ENCODE measurements at places on chromosomes 3 and 15.

- no peak for DNase-seq
Measured at GRCh38 chr3:24722087-24722486, 227.4 kb upstream of the THRB start.

DNA sequence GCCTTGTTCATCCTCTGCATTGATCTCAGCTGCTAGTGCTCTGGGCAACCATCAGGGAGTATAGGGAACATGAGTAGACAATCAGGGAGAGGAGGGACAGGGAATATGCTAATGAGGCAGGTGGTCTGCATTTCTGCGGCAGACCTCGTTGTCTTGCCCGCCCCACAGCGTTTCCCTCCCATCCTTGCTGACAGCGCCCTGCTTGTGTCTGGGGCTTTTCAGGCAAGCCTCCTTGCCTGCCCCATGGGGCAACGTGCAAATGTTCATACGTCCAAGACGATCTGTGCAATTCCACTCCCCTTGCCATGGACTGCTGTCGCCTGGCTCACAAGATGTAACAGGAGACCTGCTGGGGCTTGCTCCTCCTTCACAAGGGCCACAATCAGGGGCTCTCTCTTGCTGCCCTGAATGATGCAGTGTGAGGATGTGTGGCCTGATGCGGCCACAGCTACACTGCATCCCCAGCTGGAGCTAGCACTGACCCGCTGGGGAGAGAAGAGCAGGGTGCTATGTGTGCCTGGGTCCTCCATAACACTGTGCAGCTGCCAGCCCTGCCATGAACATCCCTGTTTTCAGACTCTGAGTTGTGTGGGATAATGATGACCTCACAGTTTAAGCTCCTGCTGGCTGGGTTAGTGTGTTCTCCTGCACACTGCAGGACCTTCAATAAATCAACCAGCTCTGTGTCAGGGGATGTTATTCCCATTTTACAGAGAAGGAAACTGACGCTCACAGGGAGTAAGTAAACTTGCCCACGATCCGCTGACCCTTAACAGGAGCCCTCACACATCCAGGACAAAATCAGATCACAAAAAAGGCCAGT is 211.3 kb downstream of the KLF13 start:
- DNase-seq = no peak

- DNase-seq = no peak
Measured at GRCh38 chr3:14177580-14178246, 688 bp downstream of the XPC start.

- DNase-seq = no peak
Measured at GRCh38 chr3:74353039-74353438, 261.4 kb downstream of the CNTN3 start.

GRCh38 chr3:109618766-109619378 is 281.5 kb upstream of the DPPA4 start:
- no peak for DNase-seq

DNA sequence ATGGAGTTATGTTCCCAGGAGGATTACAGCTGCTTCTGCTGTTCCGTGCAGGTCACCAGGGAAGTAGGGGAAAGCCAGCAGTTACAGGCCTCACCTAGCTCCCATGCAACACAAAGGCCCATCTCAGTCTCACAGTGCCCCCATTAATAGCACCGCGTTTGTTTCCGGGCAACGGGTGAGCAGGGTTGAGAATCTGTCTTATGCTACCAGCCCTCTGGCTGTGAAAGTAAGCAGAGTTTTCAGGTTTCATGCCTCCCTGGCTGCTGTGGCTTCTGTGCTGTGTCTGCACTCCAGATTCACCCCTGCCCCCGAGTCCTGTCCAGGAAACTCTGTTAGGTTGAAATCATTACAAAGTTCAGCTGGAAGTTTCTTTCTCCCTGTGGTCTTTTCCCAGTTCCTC is 254.4 kb upstream of the GPR149 start:
- no peak for DNase-seq

GRCh38 chr3:160373655-160374054 is 25.4 kb downstream of the IFT80 start:
- DNase-seq = no peak

GRCh38 chr3:33360136-33360825 is 79.9 kb downstream of the UBP1 start:
- DNase-seq = no peak

GRCh38 chr3:156059950-156060501 is 60.4 kb upstream of the KCNAB1 start:
- DNase-seq = no peak

GRCh38 chr3:124516333-124516732 is 213.9 kb upstream of the UMPS start:
- DNase-seq = no peak

- no peak for DNase-seq
Measured at GRCh38 chr15:59059076-59059597, 45.8 kb upstream of the CCNB2 start.

- DNase-seq = no peak
Measured at GRCh38 chr15:70817266-70817665, 36.7 kb downstream of the LARP6 start.

DNA sequence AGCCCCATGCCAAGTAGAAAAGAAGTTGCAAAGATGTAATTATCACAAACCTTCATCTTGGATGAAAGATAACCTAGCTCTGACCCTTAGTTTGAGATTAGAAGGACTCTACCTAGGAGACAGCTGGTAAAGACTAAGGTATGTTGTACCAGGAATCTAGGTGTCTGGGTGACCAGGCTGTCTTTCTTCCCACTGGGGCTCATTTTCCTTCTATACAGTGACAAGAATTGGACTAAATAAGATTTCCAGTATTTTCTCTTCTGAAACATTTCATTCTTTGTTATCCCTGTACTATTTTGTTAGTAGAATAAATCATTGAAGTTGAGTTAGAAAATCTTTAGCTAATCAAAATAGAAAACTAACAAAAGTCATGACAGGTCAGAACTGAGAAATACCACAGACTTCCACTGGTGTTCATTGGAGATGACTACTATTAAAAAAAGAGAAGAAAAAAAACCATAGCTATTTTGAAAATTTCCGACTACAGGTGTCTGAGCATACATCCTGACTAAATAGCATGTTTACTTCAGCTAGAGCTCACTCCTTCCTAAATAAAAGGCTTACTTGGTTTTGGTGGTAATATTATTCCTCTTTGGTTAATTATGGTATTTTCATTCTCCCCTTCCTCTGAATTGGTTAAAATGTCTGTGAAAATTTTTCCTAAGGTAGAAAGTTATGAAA is 10.1 kb downstream of the TGFBR2 start:
- no peak for DNase-seq

DNA sequence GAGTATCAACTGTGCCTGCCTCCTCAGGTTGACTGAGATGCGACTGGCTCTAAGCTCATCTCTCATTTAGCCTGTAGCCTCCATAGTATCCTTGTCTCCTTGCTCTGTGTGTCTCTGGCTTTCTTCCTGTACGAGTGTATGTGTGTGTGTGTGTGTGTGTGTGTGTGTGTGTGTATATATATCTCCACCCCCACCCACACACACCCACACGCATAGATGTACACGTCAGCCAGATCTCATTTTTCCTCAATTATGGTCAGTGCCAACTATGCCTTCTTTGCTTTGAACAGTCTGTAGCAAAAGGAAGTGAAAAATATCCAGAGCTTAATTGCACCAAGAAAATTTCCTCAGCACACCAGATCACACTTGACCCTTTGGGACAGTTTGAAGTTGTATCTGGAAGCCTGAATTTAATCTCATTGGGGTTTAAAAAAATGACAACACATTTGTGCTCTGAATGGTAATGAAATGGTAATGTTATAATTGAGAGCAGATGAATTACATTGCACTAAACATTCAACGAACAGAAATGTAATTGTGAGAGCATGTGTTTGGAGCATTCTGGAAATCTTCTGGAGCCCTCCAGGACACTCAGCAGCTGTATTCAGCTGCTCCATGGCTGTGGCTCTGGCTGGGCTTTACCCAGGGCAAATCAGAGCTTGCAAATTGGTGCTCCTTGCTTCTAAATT is 63.6 kb downstream of the RYR3 start:
- DNase-seq = no peak

DNA sequence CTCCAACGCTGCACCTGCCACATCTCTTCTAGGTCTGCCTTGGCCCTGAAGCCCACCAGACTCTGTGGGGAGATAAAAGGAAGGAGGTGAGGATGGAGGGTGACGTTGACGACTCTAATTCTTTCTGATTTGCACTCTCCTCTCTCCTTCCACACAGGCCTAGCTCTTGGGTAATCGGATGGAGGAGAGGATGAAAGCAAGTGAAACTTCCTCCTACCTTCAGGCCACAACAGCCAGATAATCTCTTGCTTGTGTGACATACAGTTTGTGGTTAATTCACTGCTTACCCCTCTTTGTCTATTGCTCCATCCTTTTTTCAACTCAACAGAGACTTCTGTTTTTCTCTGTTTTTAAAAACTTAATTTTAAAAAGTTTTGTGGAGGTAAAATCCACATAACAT is 208.1 kb downstream of the SV2B start:
- no peak for DNase-seq

DNA sequence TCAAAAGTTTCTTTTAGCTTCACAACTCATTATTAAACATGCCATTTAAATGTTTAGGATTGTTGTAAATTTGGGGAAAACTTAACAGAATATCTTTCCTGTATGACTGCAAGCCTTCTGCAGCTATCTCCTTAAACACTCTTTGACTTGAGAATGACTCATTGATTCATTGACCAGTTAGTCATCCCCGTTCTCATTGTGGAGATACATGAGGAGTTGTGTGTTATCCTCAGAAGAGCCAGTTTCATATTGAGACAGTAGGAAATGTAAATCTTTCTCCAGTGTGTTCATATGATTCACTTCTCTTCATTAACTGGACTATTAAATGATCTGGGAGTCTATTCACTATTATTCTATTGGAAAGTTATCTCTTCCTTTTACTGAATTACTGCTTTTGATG is 83.0 kb downstream of the CRYGS start:
- DNase-seq = no peak

- DNase-seq = no peak
Measured at GRCh38 chr3:22969276-22969675, 233.9 kb upstream of the UBE2E2 start.

DNA sequence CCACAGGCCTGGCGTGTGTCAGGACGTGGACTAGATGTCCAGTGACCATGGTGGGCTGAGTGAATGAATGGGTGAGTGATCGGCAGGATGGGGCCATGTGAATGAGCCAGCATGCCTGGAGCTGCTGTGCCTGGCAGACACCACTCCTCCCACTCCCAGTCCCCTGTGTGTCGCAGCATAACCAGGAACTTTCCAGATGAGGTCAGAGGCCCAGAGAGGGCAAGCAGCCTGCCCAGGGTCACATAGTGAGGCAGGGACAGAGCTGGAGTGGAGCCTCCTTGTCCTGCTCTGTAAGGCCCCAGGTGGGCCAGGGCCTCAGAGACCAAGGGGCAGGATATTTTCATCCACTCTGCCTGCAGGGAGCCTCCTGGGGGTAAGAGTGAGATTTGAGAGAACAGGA is 6.4 kb downstream of the IQSEC1 start:
- DNase-seq = no peak

- peak; percentile 96 for DNase-seq
Measured at GRCh38 chr3:85780806-85781205, 822.0 kb downstream of the CADM2 start.

DNA sequence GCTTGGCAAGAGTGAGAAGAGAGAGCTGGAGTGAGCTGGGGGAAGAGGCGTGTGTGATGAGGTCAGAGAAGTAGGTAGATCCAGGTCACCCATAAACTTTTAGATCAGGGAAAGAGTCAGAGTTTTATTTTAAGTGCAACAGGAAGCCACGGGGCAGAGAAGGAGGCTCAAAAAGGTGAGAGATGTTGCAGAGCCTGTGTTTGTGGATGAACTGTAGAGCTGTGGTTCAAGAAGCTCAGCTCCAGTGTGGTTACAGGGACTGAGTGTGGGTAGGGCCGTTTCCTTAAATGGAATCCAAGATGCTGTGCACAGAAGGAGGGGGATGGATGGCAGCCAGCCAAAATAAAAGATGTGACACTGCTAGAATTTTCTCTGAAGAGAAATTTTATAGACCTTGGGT is 337.2 kb downstream of the SATB1 start:
- no peak for DNase-seq

DNA sequence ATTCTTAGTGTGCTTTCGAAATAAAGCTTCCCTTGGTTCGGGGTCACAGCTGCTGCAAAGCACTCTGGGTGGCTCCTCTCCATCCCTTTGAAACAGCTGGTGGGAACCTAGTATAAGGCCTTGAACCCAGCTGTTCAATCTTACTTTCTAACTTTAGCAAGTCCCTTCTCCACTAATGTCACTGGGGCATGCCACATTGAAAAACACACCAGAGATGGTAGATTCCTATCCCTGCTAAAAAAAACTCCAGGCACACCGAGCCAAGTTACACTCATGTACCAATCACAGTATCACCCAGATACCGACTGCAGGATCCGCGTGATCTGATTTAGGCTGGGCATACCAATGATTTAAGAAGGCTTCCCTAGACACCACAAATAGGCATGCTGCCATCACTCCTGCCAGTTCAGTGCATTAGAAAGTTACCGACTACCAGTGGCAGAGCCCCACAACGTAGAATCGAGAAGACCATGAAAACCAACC is 65.0 kb downstream of the WWTR1 start:
- DNase-seq = no peak

DNA sequence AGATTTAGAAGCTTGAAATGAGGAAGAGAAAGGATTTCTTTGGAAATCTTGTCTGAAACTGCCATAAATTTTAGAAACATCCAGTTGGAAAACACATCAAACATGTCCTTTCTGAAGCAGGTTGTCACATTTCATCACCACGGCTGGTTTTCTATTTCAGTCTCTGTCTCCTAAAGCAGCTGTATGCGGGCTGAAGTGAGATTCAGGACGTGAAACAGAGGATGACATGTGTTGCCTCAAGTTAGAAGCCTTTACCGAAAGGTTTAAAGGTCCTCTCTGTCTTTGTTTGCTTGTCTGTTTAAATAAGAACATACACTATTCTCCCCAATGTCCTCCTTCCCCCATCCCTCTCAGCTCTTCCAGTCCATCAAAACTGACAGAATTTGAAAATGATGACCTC is 141.9 kb downstream of the SQOR start:
- DNase-seq = no peak

GRCh38 chr15:48792408-48792807 is 18.5 kb downstream of the CEP152 start:
- DNase-seq = no peak

All from NCI-H524 treated with DMSO at 0.1 percent for 48 hours (cell line).